ENCODE measurements at places on chromosomes 13 and 19.

DNA sequence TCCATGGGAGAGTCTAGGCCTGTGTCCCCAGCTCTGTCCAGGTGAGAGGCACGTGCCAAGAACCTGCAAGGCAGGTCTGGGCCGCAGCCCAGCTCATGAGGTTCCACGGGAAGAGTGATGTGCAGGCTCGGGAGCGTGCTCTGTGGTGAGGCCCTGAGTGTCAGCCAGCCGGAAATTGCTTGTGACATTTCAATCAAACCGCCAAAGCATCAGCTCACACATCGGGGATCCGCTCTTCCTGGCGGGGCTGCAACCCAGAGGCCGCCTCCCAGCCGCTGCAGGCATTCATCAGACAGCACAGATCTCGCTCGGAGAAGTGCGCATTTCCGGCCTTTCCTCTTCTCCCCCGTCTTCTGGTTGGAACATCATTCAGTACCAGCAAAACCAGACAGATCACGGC, 109.3 kb downstream of the KDM4B start:
- no peak for DNase-seq

DNA sequence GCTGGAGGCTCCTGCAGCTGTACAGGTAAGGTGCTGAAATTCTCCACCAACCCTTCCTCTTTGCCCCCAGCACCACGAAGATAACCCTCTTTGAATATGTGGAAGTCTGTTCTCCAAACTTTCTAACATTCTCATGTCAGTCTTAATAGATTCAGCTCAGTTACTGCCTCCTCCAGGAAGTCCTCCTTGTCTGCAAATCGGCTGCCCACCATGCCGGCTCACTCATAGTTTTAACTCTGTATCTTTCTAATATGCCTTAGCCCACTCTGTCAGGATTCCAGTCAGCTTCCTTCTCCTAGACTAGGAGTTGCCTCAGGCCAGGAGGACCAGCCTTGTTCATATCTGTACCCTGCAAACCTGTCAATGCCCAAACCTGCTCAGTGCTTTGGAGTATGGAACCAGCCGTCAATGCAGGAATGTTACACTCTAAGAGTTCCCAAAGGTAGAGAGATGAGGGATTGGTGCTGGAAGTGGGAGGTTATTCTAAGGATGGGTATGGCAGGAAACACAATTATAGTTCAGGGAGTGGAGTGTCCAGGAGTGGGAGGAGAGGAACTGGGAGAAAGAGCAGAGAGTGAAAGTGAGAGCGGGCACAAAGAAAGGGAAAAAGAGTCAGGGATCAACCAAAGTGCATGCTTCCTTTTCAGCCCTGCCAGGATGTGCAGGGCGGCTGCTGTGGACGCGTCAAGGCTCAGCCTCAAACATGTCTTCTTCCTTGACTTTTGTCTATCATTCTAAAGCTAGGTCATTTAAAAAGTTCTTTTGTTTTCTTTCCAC, 38.0 kb upstream of the ALOX5AP start:
- DNase-seq, result no peak

GRCh38 chr19:5692723-5693194, 2.7 kb downstream of the RPL36 start:
- no peak for DNase-seq

DNA sequence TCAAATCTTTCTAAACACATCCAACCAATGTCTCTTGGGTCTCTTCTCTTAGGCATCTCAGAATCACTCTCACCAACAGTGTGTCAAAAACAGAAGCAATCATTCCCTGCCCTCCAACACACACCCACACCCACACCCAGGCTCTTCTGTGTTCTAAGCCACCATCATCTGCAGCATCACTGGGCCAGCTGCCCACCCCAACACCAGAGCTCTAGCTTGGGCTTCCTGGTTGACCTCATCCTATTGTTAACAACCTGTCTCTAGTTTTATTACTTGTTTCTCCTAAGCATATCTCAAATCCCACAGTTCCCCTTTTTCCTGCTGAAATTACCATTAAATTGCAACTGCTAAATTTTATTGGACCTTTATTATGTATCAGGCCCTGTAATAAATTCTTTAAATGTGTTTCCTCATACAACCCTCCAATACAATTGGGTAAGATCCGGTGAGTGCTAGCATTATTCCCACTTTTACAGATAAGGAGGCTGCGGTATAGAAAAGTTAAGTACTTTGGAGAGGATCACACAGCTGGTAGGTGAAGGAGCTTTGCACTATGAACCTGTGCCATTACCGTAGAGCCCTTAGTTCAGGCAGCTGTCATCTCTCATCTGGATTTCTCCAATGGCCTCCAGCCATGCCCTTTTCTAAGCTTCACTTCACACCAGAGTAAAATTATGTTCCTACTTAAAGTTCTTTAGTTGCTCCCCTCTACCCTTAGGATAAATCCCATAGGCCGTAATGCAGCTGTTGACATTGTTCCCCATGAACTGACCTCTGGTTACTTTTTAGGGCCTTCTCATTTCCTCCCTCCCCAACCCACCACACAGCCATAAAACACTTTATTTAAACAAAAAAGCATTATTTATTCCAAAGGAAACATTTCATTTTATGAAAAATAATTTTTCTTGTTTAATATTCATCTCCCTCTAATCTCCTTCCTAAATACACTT, 227.7 kb downstream of the B3GLCT start:
- DNase-seq, result no peak

- DNase-seq, result no peak
Measured at GRCh38 chr13:80751854-80752253, 410.9 kb upstream of the SPRY2 start.

DNA sequence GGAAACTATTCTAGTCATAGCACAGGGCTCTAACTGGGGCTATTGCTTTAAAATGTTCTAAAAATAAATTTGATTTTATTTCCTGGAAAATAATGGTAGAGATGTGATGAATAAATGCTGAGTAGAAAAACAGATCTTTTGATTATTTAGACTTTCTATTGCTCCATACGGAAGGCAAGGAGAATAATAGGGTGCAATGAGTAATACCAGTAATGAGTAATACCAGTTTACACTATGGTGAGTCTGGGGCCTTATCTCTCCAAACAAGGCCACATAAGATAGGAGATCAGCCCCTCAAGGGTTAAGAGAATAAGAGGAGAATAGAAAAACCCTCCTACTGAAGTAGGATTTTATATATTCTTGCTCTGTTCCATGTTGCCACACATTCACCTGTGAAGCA, 390.4 kb downstream of the KLF5 start:
- DNase-seq, result no peak

DNA sequence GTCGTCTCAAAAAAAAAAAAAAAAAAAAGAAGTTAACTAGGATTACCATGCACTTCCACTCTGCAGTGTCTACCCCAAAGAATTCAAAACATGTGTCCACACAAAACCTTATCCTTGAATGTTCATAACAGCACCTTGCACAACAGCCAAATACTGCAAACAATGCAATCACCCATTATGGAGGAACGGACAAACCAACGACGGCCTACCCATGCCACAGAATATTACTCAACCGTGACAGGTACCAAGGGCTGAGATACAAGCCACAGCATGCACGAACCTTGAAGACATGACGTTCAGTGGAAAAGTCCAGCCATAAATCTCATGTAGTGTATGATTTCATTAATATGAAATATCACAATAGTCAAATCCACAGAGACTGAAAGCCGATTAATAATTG, 3.0 kb upstream of the SHISA7 start:
- no peak for DNase-seq

- no peak for DNase-seq
Measured at GRCh38 chr19:52935434-52935833, 12.2 kb upstream of the ZNF888 start.

- DNase-seq, result no peak
Measured at GRCh38 chr13:80306337-80306972, 34.5 kb downstream of the SPRY2 start.

DNA sequence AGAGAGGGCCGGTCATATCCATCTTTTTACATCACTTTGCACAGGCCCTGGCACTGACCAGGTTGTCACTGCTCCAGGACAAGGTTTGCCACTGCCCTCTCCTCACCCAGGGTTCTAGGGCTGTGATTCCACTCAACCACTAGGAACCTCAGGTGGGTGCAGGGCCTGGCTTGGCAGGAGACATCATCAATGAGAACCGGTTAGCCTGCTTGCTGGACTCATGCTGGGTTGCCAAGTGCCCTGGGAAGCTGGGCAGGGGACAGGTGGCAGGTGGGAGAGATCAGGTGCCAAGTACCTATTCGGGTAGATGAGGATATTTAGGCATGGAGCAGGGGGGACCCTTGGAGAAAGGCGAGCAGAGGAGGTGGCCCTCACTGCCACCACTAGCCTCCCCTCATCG, 4.2 kb upstream of the CERS4 start:
- DNase-seq, result no peak

- no peak for DNase-seq
Measured at GRCh38 chr19:22610121-22610520, 24.0 kb upstream of the ZNF492 start.

Data from stimulated activated CD4-positive, alpha-beta T cell treated with anti-CD3 and anti-CD28 coated beads, Interleukin-15, amount 100 ng/mL, for 48 hours (primary cell).